ENCODE measurements at places on chromosomes 4 and X. TPM values are rescaled to one million over a fixed set of nuclear protein-coding genes. Genes with fewer than 3 reads are reported as not detected.
A peak's percentile ranks its signal among the peaks of the same experiment; 100 is the strongest.

DNA sequence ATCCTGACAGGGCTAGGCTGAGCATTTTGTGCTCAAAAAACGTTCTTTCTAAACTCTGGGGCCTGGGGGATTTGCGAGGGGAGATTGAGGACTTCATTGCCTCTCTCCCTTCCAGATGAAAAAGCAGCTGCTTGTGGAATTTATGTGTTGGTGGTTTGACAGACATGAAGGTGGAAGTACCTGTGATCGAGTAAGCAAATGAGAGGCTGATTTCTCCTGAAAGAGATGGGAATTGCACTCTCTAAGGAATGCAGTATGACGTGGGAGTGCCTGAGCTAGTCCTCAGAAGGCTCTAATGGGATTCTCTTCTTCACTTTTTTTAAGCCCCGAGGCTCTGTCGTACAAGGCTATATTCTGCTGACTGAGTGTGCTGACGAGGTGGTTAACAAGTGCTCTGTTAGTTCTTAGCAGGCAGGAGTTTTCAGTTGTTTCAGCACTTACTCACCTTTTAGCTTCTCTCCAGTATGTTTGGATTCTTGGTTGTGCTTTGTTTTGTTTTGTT lies 426.8 kb upstream of the CNKSR2 start:
- no peak for DNase-seq

GRCh38 chr4:168496834-168497233 lies at the start of gene PALLD:
TSS of gene PALLD (plus strand) at chr4:168497052.
- DNase-seq, result no peak

DNA sequence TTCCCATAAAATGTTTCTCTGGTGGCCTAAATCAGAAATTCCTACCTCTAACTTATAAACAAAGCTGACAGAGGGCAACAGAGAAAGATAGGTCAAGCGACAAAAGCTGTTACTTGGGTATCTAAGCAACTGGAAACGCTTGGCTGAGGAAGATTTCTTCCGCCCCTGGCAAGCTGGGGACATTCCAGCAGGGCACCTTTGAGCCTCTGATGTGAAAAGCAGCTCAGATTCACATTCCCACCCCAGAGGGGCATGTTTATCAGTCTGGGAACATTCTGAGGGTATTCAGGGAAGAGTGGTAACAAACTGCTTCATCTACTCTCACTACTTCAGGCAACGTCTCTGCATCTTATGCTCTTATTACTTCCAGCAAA lies 3.5 kb upstream of the CDS1 start:
- no peak for DNase-seq

DNA sequence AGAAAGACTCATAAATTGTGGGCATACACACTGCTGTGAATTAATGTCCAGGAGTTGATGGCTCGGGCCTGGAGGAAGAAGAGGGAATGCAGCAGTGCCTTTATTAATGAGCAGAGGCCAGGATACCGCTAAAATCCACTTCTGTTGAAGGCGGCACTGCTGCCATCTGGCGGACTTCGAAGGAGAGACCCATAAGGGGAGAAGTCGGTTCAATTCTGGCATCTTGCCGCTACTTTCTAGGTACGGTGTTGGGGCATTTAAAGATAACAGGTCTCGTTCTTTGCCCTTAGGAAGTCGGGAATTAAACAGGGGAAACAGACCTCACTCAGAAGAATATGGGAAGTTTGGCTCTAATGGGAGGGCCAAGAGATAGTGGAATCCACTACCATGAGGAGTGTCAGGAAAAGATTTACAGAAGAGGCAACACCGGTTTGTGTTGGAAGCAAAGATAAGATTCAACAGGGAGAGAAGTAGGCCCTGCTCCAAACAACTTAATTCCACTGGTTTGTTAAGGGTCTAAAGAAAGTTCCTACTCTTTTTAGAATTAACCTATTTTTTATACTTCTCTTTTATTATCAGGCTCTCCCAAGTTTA lies 133.6 kb upstream of the GIMD1 start:
- DNase-seq, result peak; percentile 61

SPANXN2 gene
- not detected for total RNA-seq

SPIN2A gene
- total RNA-seq, result 1.6 TPM

ANTXR2 gene
- total RNA-seq, result 21.6 TPM

All from Calu3 (cell line).